ENCODE measurements at places on chromosomes 3 and 15.

GRCh38 chr3:102200126-102200525 lies 234.7 kb upstream of the ZPLD1 start:
- DNase-seq = no peak

- DNase-seq = peak; percentile 89
Observed at GRCh38 chr15:43518197-43518761, 871 bp downstream of the MAP1A start.

GRCh38 chr15:57667171-57667849 lies 39.2 kb upstream of the POLR2M start:
- DNase-seq = no peak

GRCh38 chr3:108202080-108202479 lies 20.1 kb downstream of the IFT57 start:
- DNase-seq = no peak

DNA sequence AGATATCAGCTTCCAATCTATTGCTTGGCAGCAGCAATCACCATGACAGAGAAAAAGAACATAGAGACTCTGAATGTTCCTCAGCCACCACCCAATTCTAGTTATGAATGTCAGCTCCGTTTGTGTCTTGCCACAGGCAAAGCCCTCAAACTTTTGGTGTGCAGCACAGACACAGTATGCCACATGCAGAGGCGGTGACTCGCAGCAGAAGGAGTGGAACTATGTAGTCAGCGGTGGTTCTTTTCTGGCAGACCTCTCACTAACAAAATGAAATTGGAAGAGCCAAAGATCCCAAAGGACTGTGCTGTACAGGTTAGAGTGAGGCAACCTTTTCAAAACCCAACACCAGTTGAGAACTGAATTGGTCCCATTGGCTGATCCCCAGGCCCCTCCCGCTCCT lies 220.9 kb downstream of the SLC9A9 start:
- no peak for DNase-seq

GRCh38 chr15:41347236-41347635 lies 14.6 kb downstream of the NUSAP1 start:
- DNase-seq = no peak

DNA sequence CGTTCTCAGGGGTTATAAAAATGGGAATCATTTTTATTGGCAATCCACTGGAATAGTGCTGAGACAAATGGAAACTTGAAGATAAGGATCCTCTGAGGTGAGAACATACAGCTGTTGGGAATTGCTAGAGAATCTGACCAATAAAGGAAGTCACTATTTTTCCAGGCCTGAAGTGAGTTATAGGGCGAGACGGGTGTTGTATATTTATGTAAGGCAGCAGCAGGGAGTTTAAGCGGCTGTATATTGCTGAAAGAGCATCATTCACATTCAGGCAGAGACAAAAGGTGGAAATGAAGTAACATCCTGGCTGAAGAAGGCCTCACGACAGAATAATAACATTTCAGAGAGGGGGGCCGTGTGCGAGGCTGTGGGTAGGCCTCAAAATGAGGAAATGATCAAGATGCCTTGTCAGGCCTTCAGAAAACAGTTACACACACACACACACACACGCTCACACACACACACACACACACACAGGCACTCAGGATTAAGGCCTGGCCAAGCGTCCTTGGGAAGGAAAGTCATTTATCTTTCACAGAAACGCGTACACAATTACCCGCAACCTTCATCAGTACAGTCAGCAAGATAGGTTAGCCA lies 964.9 kb upstream of the NR2F2 start:
- DNase-seq = no peak

GRCh38 chr3:56415652-56416051 lies 52.6 kb downstream of the ERC2 start:
- no peak for DNase-seq

- DNase-seq = no peak
Observed at GRCh38 chr3:12681089-12681942, 17.4 kb upstream of the RAF1 start.

GRCh38 chr3:43718296-43718695 lies 27.6 kb downstream of the ABHD5 start:
- DNase-seq = no peak

GRCh38 chr3:58999134-58999773 lies 50.6 kb downstream of the CFAP20DC start:
- DNase-seq = no peak

DNA sequence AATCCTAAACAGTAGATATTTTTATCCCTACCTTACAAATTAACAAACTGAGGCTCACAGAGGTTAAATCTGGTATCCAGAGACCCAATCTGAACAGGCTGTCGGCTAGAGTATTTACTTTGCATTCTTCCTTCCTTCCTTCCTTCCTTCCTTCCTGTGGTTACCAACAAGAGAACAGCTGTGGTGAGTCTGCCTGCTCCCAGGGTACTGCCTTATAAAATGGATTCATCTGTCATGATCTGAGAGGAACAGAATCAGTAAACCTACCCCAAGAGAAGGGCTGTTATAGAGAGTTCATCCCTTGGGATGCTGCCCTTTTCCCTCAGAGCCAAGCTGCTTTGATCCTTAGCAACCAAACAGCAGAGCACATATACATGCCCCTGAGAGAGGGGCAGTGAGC lies 3.6 kb downstream of the GADL1 start:
- DNase-seq = no peak

DNA sequence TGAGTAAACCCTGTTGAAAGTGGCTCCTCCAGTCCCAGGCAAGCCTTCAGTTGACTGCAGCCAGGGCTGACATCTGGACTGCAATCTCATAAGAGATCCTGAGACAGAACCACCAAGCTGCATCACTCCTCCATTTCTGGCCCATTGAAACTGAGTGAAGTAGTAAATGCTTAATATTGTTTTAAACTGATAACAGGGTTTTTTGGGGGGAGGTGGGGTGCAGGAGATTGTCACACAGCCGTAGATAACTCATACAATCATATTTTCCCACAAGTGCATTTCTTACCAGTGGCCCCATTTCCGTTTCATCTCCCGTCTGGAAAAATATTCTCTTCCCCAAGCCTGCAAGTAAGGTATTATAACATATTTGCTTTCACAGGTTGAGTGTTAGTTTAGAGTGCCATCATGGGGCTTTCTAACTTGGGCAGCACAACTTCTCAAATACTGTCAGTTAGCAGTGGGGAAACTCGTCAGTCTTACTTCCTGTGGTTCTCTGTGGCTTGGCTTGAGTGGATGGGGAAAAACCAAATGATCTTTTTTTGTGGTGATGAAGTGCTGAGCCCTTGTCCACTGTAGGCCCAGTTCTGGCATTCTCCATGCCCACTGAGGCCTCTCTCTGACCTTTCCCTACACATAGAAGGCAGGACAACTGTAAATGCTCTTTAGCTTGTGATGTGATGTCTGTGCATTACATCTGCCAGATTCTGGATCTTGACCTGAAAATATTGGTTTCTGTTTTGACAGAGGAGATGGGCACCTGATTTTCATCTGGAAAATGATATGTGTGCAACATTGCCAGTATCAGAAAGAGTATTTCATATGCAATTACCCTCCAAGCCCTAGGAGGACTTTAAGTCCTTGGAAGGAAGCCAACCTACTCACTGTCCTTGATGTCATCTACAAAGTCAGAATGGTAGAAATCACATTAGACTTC lies 90.1 kb upstream of the BHLHE40 start:
- no peak for DNase-seq

GRCh38 chr3:79018671-79019136 lies 749.1 kb downstream of the ROBO1 start:
- DNase-seq = peak; percentile 37

DNA sequence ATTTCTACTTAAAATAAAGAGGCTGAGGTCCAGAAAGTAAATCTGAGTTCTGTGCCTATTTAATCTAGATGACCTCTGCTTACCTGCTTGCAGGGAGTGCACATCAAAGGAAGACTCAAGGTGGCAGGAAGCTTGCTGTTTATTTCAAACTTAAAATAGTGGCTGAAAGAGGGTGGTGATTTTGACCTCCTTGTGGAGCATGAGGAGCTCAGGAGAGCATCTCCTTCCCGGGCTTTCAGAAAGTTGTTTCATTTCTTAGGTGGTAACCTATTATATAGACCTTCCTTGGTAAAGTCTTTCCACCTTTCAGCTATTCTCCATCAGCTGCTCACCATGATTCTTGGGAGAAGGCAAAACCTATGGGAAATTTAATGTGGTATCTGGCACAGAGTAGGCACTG lies 494 bp downstream of the GCSAM start:
- DNase-seq = no peak

- no peak for DNase-seq
Observed at GRCh38 chr3:4956738-4957137, 22.5 kb upstream of the BHLHE40 start.

GRCh38 chr3:95752199-95752598 lies 1062.2 kb upstream of the EPHA6 start:
- no peak for DNase-seq

DNA sequence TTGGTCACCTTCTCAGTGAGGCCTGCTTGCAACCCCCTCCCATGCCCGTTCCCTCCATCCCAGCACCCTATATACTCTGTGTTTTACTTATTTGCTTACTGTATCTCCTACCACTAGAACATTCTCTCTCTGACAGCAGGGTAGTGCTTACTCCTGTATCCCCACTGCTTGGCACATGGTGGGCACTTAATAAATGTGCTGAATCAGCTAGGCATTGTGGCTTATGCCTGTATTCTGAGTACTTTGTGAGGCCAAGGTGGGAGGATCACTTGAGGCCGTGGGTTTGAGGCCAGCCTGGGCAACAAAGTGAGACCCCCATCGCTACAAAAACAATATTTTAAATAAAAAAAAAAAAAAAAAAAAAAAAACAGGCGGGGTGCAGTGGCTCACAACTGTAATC lies 7.6 kb upstream of the SHISA5 start:
- no peak for DNase-seq

DNA sequence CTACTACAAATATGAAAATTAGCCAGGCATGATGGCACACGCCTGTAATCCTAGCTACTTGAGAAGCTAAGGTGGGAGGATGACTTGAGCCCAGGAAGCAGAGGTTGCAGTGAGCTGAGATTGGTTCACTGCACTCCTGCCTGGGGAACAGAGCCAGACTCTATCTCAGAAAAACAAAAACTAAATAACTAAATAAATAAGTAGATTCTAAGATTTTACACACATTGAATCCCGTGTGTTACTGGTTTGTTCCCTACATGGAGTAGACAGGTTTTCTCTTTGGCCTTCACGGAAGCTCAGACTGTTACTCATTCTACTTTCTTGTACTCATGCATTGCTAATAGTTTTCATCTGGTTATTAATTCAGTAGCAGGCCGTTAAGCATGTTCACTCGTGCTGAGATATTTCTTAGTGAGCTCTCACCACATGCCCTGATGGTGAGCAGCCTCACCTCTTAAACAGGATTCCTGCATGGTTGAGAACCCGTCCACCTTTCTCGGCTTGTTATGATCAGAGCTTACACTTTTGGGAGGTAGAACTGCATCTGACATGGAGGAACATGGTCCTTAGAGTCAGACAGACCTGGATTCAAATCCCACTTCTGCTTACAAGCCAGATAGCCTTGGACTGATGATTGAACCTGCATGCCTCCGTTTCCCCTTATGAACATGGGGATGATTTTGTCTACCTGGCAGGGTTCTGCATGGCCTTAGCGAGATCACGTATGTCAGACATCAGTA lies 49.1 kb downstream of the CMTM7 start:
- no peak for DNase-seq

- no peak for DNase-seq
Observed at GRCh38 chr3:142459929-142460328, 12.1 kb upstream of the XRN1 start.

- no peak for DNase-seq
Observed at GRCh38 chr15:73865904-73866303, 7.5 kb upstream of the TBC1D21 start.

DNA sequence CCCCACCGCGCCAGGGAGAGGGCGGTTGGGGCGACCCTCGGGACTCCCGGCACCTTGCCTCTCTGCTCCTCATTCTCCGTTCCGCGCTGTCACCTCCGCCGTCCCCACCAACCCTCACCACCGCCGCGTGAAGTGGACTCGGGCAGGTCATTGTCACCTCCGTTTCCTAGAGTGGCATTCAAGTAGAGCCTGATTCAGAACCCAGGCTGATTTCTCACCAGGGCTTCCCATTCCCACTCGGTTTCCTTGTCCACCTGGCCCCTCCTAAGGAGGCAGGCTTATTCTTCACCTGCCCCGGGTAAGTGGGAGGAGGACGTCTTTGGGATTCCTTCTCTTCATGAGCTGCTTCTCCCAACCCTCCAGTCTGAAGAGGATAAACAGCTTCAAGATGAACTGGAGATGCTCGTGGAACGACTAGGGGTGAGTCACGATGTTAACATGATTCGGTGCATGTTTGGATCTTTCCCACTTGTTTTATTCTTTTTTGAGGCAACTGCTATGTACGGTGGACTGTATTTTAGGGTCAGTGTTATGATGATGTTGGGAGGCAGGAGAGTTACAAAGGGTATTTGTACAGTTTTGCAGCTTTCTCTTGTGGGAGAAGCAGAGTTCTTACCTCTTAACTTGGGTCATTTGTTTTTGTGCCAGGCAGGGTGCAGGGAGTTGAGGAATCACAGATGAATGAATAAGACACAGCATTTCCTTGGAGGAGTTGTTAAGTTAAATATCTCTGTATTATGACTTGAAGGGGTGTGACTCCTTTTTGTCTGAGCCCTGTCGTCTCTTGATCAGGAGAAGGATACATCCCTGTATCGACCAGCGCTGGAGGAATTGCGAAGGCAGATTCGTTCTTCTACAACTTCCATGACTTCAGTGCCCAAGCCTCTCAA lies 692 bp downstream of the PSMD2 start:
- DNase-seq = no peak

- DNase-seq = no peak
Observed at GRCh38 chr15:38129531-38130204, 123.0 kb upstream of the SPRED1 start.

- no peak for DNase-seq
Observed at GRCh38 chr3:123067689-123068600, 1.1 kb downstream of the PDIA5 start.

- DNase-seq = no peak
Observed at GRCh38 chr15:32828507-32829186, 110.8 kb downstream of the GREM1 start.

DNA sequence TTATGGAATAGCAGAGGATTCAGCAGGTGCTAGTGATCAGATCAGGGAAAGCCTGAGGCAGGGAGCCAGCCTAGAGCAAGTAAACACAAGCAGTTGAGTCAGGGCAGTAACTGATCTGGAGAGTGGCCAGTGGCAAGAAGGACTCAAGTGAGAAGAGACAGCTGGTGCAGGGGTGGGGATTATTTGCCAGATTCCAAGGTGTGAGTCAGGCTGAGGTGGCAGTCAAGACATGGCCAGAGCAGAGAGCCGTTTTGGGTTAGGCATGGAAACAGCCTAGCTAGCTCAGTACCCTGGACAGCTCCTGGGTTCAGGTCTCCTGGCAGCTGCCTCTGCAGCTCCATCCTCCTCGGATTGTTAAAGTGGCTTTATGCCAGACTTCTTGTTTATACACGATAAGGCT lies 281.9 kb upstream of the ONECUT1 start:
- no peak for DNase-seq

DNA sequence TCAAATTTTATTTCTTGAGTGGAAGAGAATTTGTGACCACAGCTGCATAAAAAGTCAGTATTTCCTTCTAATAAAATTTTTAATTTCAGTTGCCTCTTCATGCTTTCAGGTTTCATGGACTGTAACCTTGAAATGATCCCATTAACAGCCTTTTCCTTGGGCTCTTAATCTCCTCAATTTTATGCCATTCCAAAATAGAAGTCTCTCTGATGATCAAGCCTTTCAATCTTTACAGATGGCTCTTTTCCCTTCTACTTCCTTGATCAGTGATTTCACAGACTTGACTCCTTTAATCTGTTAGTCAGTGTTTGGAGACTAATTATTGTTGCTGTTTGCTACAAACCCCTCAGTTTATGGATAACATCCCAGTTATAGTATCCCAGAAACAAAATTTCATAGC lies 11.9 kb downstream of the TSC22D2 start:
- DNase-seq = no peak

Measured in NCI-H2081 (cell line).